ENCODE measurements at places on chromosomes 6 and 20. TPM values are rescaled to one million over a fixed set of nuclear protein-coding genes. Genes with fewer than 3 reads are reported as not detected.

GRCh38 chr6:125528621-125529041 lies 220.8 kb upstream of the HEY2 start:
- peaks cover 22% of the 10 kb centered on the region for H3K4me1 ChIP-seq
- peak overlapping the region; percentile 34 for H3K4me3 ChIP-seq
- H3K27ac ChIP-seq, result peak overlapping the region; percentile 58
- no peak for DNase-seq

GRCh38 chr6:21164768-21165326 lies 428.7 kb upstream of the SOX4 start:
- no peak overlapping the region for H3K27ac ChIP-seq
- H3K27me3 ChIP-seq, result no peaks in the 10 kb centered on the region
- no peak overlapping the region for H3K4me3 ChIP-seq
- DNase-seq, result no peak
- H3K36me3 ChIP-seq, result no peaks in the 10 kb centered on the region

- H3K36me3 ChIP-seq, result no peaks in the 10 kb centered on the region
- H3K4me3 ChIP-seq, result no peak overlapping the region
- H3K27me3 ChIP-seq, result no peaks in the 10 kb centered on the region
- DNase-seq, result no peak
- H3K4me1 ChIP-seq, result peaks cover 14% of the 10 kb centered on the region
These were observed 133.1 kb downstream of the ALDH8A1 start for GRCh38 chr6:134816780-134817179.

GRCh38 chr6:77123527-77123926 lies 339.8 kb downstream of the HTR1B start:
- H3K36me3 ChIP-seq, result peaks cover 5% of the 10 kb centered on the region
- no peaks in the 10 kb centered on the region for H3K27me3 ChIP-seq
- no peak overlapping the region for H3K4me3 ChIP-seq

- H3K4me1 ChIP-seq, result peaks cover 22% of the 10 kb centered on the region
- H3K27me3 ChIP-seq, result no peaks in the 10 kb centered on the region
- no peak overlapping the region for H3K4me3 ChIP-seq
- H3K27ac ChIP-seq, result no peak overlapping the region
These were observed 21.1 kb downstream of the SESN1 start for GRCh38 chr6:109073344-109074132.

DNA sequence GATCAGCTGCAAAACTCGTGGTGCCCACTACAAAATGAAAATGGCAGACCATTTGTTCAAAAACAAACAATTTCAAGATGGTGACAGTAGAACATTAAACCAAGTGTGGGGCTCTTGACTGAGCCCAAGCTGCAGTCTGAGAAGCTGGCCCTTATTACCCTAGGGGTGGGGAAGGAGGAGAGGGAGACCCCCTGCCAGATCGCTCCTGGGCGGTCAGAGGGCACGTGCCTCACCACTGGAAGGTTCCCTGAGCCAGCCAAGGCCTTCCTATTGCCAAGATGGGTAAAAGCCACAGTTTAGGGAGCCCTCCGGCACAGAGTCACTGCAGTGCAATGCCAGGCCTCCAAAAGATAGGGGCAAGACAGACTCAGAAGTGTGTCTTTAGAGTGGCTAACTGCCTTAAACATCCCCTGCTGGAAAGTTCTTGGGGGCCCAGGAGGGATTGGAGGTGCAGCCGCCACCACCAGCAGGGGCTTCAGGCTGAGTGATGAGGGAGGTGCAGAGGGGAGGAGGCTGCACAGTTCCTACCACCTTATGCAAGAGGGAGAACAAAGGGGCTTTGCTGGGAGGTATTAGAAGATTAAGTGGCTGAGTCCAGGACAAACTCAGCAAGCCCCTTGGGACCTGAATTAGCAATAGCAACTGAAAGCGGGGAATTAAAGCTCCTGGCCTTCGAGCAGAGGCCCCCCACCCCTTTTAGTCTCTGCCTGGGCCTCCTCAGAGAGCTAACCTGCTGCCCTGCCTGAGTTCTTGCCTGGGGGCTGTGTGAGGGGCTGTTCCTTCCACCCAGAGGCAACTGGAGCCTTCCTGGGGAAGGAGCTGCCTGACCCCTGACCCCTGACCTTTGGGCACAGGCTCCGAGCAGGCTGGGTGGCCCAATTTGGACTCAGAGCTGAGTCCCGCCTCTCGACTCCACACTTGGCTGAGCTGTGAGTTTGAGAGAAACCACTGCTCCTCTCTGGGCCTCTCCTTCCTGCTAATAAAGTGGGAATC lies 88.4 kb downstream of the VEGFA start:
- peaks cover 6% of the 10 kb centered on the region for H3K27me3 ChIP-seq
- H3K4me3 ChIP-seq, result no peak overlapping the region
- DNase-seq, result no peak
- peaks cover 10% of the 10 kb centered on the region for H3K4me1 ChIP-seq
- no peak overlapping the region for H3K27ac ChIP-seq

The SLC2A10 gene
- total RNA-seq, result 23.8 TPM

DNA sequence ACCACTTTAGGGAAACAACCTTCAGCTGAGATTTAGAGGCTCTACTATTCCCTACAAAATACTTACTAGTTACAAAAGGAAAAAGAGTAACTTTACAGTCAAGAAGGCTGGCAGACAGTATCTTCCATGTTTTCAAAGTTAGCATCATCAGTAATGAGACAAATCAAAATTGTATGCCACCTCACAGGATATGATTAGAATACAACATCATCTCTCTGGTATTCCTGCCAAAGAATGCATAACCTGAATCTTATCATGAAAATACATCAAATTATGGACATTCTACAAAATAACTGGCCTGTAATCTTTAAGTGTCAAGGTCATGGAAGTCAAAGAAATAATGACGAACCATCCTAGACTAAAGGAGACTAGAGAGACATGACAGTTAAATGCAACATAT lies 38.4 kb downstream of the CDK5RAP1 start:
- no peak overlapping the region for H3K4me3 ChIP-seq
- no peaks in the 10 kb centered on the region for H3K4me1 ChIP-seq
- no peak overlapping the region for H3K27ac ChIP-seq
- no peak for DNase-seq
- H3K27me3 ChIP-seq, result no peaks in the 10 kb centered on the region

- peaks cover 4% of the 10 kb centered on the region for H3K27me3 ChIP-seq
- H3K4me1 ChIP-seq, result peaks cover 8% of the 10 kb centered on the region
- no peak for DNase-seq
- H3K27ac ChIP-seq, result no peak overlapping the region
These were observed 604.1 kb upstream of the JAG1 start for GRCh38 chr20:11277858-11278257.

The WTAP gene
- total RNA-seq, result 122 TPM

GRCh38 chr6:162230147-162230752 lies 497.3 kb downstream of the PRKN start:
- H3K27ac ChIP-seq, result no peak overlapping the region
- H3K4me1 ChIP-seq, result peaks cover 10% of the 10 kb centered on the region
- H3K36me3 ChIP-seq, result no peaks in the 10 kb centered on the region
- H3K27me3 ChIP-seq, result peaks cover 24% of the 10 kb centered on the region

- H3K4me3 ChIP-seq, result no peak overlapping the region
- DNase-seq, result no peak
- H3K4me1 ChIP-seq, result peaks cover 10% of the 10 kb centered on the region
- no peaks in the 10 kb centered on the region for H3K36me3 ChIP-seq
- no peak overlapping the region for H3K27ac ChIP-seq
These were observed 28.3 kb downstream of the DLL1 start for GRCh38 chr6:170262489-170263088.

The CENPW gene
- total RNA-seq, result 23.3 TPM

DNA sequence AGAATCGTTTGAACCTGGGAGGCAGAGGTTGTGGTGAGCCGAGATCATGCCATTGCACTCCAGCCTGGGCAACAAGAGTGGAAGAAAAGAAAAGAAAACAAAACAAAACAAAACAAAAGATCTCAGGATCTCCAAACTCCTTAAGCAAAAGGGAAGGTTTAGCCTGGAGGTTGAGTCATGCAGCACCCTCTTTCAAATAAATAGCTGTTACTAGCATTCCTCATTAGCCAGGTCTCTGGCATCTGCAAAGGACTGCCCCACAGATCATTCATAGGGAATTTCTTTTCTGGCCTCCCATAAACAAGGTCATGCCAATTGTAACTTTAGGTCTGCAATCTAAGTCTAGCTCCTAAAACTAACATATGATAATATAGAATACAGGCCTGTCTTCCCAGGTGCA lies 37.2 kb downstream of the EDN1 start:
- H3K27ac ChIP-seq, result no peak overlapping the region
- H3K4me1 ChIP-seq, result peaks cover 27% of the 10 kb centered on the region

GRCh38 chr20:3383878-3384495 lies 23.5 kb downstream of the DNAAF9 start:
- no peak overlapping the region for H3K4me3 ChIP-seq
- no peak overlapping the region for H3K27ac ChIP-seq
- no peak for DNase-seq
- H3K4me1 ChIP-seq, result no peaks in the 10 kb centered on the region

DNA sequence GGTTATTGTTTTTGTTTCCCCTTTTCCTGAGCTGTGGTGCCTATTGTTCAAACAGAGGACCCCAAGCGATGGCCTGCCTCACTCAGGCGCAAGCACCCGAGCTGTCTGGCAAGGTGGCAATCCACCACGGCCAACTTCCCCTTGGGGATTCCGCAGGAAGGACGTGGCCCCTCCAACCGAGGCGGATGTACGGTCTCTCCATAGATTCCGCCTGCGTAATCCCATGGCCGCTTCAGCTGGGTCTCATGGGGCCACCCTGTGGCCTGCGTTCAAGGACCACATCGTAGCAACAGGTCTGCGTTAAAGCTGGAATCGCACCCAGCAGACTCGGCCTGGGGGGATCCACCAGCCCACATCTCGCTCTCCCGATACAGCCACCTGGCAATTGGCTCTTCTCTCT lies 79.9 kb downstream of the CEBPB start:
- DNase-seq, result no peak
- H3K4me1 ChIP-seq, result no peaks in the 10 kb centered on the region
- no peaks in the 10 kb centered on the region for H3K27me3 ChIP-seq
- no peaks in the 10 kb centered on the region for H3K36me3 ChIP-seq
- no peak overlapping the region for H3K4me3 ChIP-seq

The HECA gene
- total RNA-seq, result 27.5 TPM

DNA sequence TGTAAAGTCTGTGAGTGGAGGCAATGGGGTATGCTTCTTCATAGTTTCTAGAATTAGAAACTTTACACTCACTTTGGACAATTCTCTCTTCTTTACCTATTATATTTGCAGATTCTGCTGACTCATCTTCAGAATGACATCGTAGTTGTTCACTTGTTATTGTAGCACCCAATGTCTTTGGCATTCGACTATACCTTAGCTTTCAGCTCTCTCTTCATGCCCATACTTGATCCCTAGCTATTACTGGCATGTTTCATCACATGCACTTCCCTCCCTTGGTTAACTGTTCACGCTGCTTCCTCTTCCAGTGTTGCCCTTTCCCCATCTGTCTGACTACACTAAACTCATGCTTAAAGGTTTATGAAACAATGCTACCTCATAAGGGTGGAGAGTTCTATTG lies 298.1 kb upstream of the TCF21 start:
- H3K27ac ChIP-seq, result no peak overlapping the region
- no peak overlapping the region for H3K4me3 ChIP-seq
- H3K27me3 ChIP-seq, result no peaks in the 10 kb centered on the region
- H3K4me1 ChIP-seq, result peaks cover 14% of the 10 kb centered on the region
- H3K36me3 ChIP-seq, result no peaks in the 10 kb centered on the region

The NCOA5 gene
- total RNA-seq, result 37.1 TPM

The RPL10A gene
- 1,840 TPM for total RNA-seq

The MANEA gene
- 17.8 TPM for total RNA-seq

DNA sequence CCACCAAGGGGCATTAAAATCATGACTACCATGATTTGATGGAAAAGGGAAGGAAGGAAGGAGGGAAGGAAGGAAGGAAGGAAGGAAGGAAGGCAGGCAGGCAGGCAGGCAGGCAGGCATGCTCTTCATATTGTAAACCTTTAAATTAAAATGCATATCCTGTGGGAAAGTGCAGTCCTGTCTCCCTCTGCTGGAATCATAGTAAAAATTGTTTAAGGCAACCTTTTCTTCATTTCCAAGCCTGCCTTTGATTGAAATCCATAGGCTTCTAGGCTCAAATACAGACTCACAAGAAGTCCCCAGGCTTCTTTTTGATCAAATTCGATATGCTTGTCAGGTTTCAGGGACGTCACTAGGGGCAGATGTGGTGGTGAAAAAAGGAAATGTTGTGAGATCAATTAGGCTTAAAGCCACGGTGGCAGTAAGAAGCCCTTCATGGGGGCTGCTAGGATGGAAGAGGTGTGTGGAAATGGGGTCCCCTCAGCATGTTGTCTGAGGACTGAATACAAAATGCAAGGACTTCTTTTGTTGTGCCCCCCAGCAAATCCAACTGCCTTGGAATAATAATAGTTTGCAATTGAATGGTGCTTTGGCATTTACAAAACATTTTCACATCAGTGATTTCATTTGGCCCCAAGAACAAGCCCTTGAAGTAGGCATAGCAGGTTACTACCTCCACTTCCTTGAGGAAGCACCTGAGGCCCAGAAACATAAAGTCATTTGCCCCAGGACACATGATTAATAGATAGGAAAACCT lies 25.6 kb upstream of the GABRR1 start:
- no peak for DNase-seq
- no peaks in the 10 kb centered on the region for H3K36me3 ChIP-seq
- no peak overlapping the region for H3K4me3 ChIP-seq
- peaks cover 20% of the 10 kb centered on the region for H3K27me3 ChIP-seq

GRCh38 chr6:76876922-76877553 lies 586.3 kb downstream of the HTR1B start:
- peaks cover 12% of the 10 kb centered on the region for H3K36me3 ChIP-seq
- peak overlapping the region; percentile 88 for H3K27ac ChIP-seq
- peak; percentile 44 for DNase-seq
- H3K27me3 ChIP-seq, result peaks cover 2% of the 10 kb centered on the region
- H3K4me3 ChIP-seq, result peak overlapping the region; percentile 87
- no peaks in the 10 kb centered on the region for H3K4me1 ChIP-seq

GRCh38 chr6:4656106-4656505 lies 120.1 kb upstream of the CDYL start:
- H3K27me3 ChIP-seq, result no peaks in the 10 kb centered on the region
- H3K4me3 ChIP-seq, result no peak overlapping the region
- H3K36me3 ChIP-seq, result peaks cover 6% of the 10 kb centered on the region
- no peak overlapping the region for H3K27ac ChIP-seq

DNA sequence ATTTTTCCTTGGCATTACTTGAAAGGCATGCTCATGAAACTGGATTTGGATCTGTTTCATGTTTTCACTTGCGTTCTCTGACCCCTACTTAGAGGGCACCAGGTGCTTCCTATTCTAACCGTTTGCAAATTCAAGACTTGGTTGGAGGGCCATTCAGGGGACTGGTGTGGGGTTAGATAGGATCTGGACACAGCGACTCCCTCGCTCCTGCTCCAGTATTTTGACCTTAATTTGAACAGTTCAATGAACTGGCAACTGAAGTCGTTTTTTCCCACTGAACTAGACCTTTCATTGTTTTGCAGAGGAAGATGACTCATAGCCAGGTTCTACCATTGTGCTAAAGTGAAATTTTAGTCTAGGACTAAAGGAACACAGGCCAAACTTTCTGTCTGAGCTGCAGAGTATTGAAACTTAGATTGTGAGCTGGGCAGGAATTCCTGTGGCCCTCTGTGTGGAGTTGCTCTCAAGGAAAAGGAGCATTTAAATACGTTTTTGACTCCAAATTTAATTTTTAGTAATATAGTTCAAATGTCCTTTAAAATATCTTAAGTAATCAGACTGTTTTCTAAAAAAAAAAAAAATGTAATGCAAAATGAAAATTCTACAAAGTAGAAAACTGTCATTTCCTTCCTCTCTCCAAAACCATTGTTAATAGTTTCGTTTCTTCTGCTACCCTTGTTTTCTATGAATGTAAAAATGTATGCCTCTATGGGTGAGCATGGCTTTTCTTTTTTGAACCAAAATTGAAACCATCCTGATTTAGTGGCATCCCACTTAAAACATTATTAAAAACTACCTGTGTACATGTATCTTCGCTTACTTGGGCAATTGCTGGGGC lies 64.8 kb downstream of the UTRN start:
- H3K4me1 ChIP-seq, result peaks cover 26% of the 10 kb centered on the region
- DNase-seq, result no peak
- no peaks in the 10 kb centered on the region for H3K27me3 ChIP-seq

The POPDC3 gene
- 10.1 TPM for total RNA-seq

The HUS1B gene
- 1.0 TPM for total RNA-seq

The YIPF3 gene
- total RNA-seq, result 112 TPM

Data from mesothelial cell of epicardium (in vitro differentiated cells).